ENCODE measurements at places on chromosomes 6 and 20. TPM values are rescaled to one million over a fixed set of nuclear protein-coding genes. Genes with fewer than 3 reads are reported as not detected.

GRCh38 chr6:137351890-137352289, 132.7 kb upstream of the IFNGR1 start:
- H3K4me3 ChIP-seq, result no peak overlapping the region
- H3K36me3 ChIP-seq, result no peaks in the 10 kb centered on the region
- DNase-seq, result no peak
- no peaks in the 10 kb centered on the region for H3K27me3 ChIP-seq
- no peaks in the 10 kb centered on the region for H3K4me1 ChIP-seq
- H3K27ac ChIP-seq, result no peak overlapping the region

DNA sequence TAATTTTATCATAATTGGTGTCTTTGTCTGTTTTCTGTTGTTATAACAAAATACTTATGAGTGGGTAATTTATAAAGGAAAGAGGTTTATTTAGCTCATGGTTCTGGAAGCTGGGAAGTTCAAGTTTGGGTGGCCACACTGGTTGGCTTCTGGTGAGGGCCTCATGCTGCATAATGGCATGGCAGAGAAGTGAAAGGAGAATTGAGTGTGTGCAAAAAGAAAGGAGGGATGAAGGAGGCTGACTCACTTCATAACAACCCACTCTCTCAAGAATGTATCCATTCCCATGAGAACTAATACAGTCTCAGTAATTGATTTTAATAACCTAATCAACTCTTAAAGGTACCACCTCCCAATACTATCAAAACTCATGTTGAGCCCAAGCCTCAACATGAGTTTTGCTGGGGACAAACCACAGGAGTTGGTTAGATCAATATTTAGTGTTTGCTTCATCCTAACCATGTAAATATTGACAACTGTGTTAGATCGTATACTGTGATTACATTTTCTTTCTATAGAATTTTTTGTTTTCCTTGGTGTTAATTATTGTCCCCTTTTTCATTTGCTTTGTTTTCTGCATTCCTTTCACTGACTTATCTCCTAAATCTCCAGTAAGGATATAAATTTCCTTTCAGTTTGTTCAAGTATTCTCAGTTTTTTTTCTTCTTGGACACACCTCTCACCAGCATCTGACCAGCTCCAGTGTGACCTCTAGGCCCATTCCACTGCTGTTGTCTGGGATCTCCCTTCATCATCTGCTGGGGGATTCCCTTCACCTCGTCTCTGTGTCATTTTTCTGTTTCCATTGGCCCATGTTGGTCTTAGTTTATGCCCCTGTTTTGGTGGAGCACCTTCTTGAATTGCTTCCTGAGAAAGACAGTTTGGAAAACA, 54.8 kb upstream of the SCGN start:
- no peaks in the 10 kb centered on the region for H3K27me3 ChIP-seq
- H3K4me3 ChIP-seq, result no peak overlapping the region
- no peaks in the 10 kb centered on the region for H3K36me3 ChIP-seq
- DNase-seq, result no peak

DNA sequence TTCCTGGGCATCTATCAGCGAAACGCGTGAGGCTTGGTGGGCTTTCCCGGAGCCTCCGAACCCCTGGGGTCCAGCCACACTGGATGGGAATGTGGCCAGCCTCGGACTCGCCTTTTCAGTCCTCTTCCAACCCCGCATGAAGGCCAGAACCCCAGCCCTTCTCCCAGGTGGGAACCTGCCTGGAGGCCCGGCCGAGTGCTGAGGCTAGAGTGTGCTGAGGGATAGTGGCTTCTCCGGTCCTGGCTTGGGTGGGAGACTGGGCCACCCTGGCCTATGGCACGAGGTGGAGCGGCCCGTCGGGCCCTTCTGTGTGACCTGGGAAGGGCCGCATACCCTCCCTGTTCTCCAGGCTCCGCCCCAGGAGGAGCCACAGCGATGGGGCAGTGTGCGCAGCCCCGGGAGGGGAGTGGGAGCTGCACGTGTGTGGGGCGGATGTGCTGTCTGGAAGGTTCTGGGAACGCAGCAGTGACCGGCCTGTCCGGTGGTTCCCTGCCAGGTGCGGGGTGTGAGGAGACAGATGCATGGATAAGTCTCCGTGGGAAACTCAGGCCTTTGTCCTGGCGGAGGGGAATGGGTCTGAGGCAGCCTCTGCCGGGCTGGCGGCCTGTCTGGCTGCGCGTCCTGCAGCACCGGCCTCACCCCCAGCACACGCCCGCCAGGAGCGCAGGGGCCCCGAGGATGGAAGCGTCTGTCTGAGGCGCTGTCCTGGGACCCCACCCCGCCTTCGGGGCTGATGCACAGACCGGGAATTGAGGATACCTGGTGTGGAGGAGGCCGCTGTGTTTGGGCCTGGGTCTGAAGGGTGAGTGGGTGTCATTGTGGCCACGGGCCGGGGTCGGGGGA, 1.1 kb upstream of the BHLHE23 start:
- no peaks in the 10 kb centered on the region for H3K36me3 ChIP-seq
- no peak for DNase-seq
- peaks cover 100% of the 10 kb centered on the region for H3K27me3 ChIP-seq
- H3K4me1 ChIP-seq, result peaks cover 16% of the 10 kb centered on the region
- H3K27ac ChIP-seq, result no peak overlapping the region

DNA sequence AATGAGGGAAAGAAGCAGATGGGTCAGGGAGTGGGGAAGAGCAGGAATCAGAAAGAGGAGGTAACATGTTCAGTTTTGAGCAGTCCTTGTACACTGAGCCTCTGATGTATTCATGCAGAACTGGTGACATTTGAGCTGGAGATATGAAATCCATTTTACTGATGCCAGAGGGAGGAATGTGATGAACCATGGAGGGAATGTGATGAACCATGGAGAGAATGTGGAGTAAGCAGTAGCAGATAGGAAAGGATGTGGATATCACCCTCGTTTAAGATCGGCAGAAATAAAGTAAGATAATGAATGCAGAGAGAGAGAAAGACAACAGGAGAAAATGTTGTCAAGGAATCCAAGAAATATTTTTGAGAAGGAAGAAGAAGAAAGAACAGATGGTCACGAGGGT, 231.6 kb downstream of the TBXT start:
- DNase-seq, result no peak
- no peaks in the 10 kb centered on the region for H3K4me1 ChIP-seq
- no peaks in the 10 kb centered on the region for H3K36me3 ChIP-seq

DNA sequence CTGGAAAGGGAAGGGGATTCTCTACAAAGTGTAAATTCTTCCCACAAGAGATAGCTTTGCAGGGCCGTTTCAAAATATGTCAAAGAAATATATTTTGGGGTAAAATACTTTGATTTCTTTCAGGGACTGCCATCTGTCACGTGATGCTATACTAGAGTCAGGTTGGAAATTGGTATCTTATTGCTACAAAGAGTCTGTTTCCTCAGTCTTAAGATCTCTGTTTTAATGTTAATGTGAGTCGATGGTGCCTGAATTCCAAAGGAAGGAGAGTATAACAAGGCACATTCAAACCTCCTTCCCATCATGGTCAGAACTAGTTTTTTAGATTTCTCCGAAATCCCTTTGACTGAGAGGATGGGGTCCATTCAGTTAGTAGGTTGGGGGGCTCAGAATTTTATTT, 36.3 kb upstream of the PDE7B start:
- no peaks in the 10 kb centered on the region for H3K27me3 ChIP-seq
- DNase-seq, result no peak

DNA sequence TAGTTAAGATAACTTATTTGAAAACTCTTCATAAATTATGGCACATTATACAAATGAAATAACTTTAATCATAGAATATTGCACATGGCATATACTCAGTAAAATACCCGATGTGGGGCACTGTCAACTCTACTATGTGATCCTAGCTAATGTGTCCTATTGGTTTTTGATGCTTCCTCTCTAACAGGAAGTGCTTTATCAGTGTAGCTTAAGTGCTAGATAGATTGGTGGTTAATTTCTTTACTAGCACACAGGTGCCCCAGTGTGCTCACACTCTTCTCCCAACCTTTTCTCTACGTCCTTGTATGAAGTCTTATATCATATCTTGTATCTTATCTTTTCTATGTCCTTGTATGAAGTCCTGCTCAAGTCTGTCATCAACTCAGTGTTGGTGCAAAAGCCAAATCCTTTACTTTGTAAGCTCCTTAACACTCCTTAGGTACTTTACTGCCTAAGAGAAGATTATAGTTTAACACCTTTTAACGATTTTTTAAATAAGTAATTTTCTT, 358.9 kb downstream of the CENPW start:
- no peak overlapping the region for H3K4me3 ChIP-seq
- H3K36me3 ChIP-seq, result no peaks in the 10 kb centered on the region
- no peaks in the 10 kb centered on the region for H3K4me1 ChIP-seq
- H3K27me3 ChIP-seq, result no peaks in the 10 kb centered on the region
- no peak overlapping the region for H3K27ac ChIP-seq

DNA sequence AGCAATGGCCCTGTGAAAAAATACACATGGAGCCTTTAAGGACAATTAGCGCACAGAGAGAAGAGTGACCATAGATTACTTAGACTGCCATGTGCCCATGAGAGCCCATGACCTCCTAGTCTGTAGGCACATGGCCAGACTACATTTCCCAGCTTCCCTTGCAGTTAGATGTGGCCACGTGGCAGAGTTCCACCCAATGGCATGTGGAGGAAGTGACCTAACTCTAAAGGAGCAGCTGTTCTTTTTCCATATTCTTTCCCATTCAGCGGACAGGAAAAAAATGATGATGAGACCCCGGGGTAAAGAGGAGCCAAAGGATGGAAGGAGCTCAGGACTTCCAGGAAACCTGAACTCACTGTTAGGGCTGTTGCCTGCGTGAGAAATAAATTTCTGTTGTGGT, 116.6 kb downstream of the CBLN4 start:
- no peak overlapping the region for H3K27ac ChIP-seq
- H3K4me3 ChIP-seq, result no peak overlapping the region
- H3K27me3 ChIP-seq, result no peaks in the 10 kb centered on the region

DNA sequence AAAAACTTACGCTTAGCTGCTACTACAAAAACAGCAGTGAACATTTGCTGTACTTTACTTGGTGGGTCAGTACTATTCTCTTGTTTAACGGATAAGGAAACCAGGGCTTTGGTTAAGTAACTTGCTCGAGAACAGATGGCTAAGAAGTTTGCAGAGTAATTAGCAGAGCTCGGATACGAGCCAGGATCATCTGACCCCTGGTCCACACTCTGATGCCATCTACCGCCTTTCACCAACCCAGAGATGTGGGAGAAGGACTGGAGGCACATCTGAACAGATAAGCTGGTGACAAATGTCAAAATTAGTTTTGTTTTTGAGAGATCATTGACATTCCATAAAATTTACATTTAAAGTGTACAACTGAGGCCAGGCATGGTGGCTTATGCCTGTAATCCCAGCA, 18.9 kb upstream of the RPL7L1 start:
- peaks cover 80% of the 10 kb centered on the region for H3K36me3 ChIP-seq
- no peak overlapping the region for H3K27ac ChIP-seq
- no peak overlapping the region for H3K4me3 ChIP-seq
- H3K27me3 ChIP-seq, result no peaks in the 10 kb centered on the region

DNA sequence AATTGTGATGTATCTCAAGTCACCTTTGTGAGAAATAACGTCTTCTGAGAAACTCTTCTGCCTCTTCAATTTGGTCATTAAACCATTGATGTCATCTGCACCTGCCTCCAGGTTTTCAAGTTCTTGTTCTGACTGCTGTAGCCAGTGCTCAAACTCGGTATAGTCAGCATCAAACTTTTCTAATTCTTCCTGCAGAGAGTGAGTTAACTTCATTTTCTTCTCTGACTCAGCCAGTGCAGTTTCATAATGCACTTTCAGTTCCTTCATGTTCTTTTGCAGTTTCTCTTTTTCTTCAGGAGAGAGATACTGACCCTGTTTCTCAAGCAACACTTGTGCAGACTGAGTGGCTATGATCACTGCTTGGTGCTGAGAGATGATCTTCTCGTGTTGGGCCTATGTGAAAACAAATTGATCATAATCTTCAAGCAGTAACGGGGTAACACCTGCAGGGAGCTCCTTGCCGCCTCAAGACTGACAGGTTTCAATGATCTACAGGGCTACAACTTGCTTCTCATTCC, 48.8 kb downstream of the DST start:
- H3K27ac ChIP-seq, result no peak overlapping the region
- H3K27me3 ChIP-seq, result no peaks in the 10 kb centered on the region
- DNase-seq, result no peak
- H3K4me1 ChIP-seq, result peaks cover 9% of the 10 kb centered on the region

DNA sequence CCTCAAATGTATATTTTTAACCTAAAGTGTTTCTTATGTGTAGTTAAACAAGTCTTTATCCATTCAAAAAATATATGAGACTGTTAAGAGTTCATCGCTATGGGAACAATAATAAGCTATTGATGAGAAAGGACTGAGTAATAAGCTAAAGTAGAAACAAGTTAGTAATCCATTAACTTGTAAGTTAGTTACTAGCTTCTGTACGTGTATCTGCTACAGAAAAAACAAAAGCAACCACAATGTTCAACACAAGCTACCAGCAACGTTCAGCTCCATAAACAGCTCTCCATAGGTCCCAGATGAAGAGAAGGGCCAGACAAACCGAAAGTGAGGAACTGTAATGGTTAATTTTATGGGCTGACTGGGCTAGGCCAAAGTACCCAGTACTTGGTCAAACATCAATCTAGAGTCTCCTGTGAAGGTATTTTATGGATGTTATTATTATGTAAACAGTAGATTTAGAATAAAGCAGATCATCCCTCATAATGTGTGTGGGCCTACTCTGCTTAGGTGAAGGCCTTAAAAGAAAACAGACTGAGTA, 33.8 kb upstream of the FAM135A start:
- no peaks in the 10 kb centered on the region for H3K4me1 ChIP-seq
- DNase-seq, result no peak
- H3K36me3 ChIP-seq, result no peaks in the 10 kb centered on the region
- H3K27ac ChIP-seq, result peak overlapping the region; percentile 22

DNA sequence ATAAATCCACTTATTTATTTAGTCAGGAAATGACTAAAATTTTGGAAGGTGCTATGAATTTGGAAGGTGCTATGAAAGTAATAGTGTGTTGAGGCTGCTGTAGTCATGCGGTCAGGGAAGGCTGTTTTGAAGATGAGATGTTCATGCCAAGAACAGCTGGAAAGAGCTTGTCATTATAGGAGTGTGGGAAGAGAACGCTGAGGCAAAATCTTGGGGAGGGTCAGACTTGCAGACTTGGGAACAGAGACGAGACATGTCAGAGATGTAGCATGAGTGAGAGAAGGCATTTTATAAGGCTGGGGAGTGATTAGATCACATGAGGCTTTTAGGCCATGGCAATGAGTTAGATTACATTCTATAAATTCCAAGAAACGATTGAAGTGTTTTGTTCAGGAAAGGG, 124.0 kb upstream of the B3GAT2 start:
- H3K36me3 ChIP-seq, result no peaks in the 10 kb centered on the region
- no peak overlapping the region for H3K4me3 ChIP-seq
- DNase-seq, result no peak
- no peaks in the 10 kb centered on the region for H3K4me1 ChIP-seq
- H3K27me3 ChIP-seq, result no peaks in the 10 kb centered on the region
- no peak overlapping the region for H3K27ac ChIP-seq

GRCh38 chr6:127539272-127539671, 20.1 kb upstream of the MTCL3 start:
- no peaks in the 10 kb centered on the region for H3K36me3 ChIP-seq
- H3K4me1 ChIP-seq, result no peaks in the 10 kb centered on the region
- no peak overlapping the region for H3K27ac ChIP-seq
- DNase-seq, result no peak

TSPO2 gene
- total RNA-seq, result not detected

ELOVL4 gene
- 0.68 TPM for total RNA-seq

UBE2C gene
- 9.4 TPM for total RNA-seq

MEP1A gene
- total RNA-seq, result 186 TPM

HLA-G gene
- total RNA-seq, result not detected

CLPSL2 gene
- total RNA-seq, result not detected

TOX2 gene
- 3.2 TPM for total RNA-seq

HMGN4 gene
- total RNA-seq, result 58.8 TPM

EDEM2 gene
- total RNA-seq, result 32.9 TPM

MYBL2 gene
- 3.0 TPM for total RNA-seq

PRICKLE4 gene
- 6.7 TPM for total RNA-seq

All from transverse colon (tissue), 4 donors.